Trophoblast cell (in vitro differentiated cells and primary cell): ENCODE measurements at places on chromosomes 2 and 18.
A peak's percentile ranks its signal among the peaks of the same experiment; 100 is the strongest.

DNA sequence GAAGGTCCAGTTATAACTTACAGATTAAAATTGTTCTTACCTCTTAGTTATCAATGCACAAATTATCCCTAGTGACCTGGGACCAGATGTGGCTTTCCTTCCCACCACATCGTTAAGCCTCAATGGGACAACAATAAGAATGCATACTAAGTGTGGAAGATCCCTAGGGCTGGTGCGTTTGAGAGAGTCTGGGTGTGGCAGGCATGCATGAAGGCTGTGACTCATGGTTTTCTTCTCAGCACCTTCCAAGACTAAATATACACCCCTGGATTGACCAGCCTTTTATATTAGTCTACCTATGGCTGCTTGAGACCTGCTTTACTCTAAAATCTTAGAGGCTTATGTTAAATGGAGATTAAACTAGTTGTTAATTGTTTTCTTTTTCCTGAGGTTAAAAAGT lies 261.7 kb upstream of the SLC14A2 start:
- no peaks in the 10 kb centered on the region for H3K36me3 ChIP-seq
- no peak for DNase-seq
- no peak overlapping the region for H3K4me3 ChIP-seq
- H3K27me3 ChIP-seq = no peaks in the 10 kb centered on the region
- H3K27ac ChIP-seq = no peak overlapping the region
- no peaks in the 10 kb centered on the region for H3K4me1 ChIP-seq

DNA sequence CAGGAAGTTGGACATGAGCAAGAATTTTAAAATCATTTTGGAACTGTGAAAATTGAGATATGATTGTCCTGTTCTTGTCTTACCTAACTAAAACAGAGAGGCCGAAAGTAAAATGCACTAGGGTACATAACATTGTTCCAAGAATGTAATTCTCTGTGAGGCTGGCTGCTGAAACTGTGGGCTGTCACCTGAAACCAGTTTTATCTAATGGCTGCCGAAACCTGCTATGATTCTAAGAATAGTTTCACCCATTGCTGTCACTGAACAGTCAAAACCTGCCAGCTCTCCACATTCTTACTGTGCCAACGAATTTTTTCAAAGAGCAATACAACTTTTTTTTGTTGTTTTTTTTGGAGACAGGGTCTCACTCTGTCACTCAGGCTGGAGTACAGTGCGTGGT lies 119.3 kb upstream of the ZSWIM2 start:
- no peak overlapping the region for H3K4me3 ChIP-seq
- H3K27ac ChIP-seq = no peak overlapping the region
- DNase-seq = no peak

DNA sequence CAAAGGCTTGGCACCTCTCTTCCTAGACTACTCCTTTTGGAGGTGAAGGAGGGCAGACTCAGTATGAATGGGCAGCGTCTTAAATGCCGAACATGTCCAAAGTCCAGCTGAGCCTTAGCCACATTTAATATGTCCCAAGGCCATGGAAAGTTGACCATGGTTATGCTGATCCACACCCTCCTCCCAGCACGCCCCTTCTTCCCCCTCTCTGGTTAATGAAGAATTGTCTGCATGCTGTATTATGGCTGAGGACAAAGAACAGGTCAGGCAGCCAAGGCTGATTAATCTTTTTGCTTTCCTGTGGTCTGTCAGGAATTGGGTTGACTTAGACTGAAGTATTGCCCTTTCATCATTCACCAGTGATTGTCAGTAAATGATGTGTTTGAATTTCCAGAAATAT lies 5.8 kb upstream of the MYOM1 start:
- peaks cover 9% of the 10 kb centered on the region for H3K4me1 ChIP-seq
- DNase-seq = no peak
- no peak overlapping the region for H3K27ac ChIP-seq
- no peak overlapping the region for H3K4me3 ChIP-seq
- H3K36me3 ChIP-seq = no peaks in the 10 kb centered on the region

- no peaks in the 10 kb centered on the region for H3K36me3 ChIP-seq
- H3K4me3 ChIP-seq = no peak overlapping the region
- H3K27me3 ChIP-seq = no peaks in the 10 kb centered on the region
- no peak overlapping the region for H3K27ac ChIP-seq
These were observed 1026.2 kb upstream of the ZEB2 start for GRCh38 chr2:145546091-145546490.

DNA sequence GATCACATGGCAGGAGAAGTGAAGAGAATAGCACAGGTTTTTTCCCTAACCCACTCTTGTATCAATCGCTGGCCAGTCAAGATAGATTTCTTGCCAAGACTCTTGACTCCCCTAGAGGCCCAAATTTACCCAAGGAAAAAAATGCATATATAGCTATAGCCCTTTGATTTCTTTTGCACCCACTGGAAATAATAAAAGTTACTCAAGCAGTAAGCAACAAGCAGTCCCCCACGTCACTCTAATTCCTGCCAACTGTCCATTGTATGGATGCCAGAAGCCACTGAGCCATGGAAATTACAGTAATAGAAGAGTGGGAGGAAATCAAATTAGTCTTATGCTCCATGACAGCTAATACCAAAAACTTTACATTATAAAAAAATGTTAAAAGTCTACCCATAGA lies 125.3 kb upstream of the SLC39A10 start:
- no peaks in the 10 kb centered on the region for H3K27me3 ChIP-seq
- no peak for DNase-seq
- H3K36me3 ChIP-seq = no peaks in the 10 kb centered on the region
- peaks cover 7% of the 10 kb centered on the region for H3K4me1 ChIP-seq

DNA sequence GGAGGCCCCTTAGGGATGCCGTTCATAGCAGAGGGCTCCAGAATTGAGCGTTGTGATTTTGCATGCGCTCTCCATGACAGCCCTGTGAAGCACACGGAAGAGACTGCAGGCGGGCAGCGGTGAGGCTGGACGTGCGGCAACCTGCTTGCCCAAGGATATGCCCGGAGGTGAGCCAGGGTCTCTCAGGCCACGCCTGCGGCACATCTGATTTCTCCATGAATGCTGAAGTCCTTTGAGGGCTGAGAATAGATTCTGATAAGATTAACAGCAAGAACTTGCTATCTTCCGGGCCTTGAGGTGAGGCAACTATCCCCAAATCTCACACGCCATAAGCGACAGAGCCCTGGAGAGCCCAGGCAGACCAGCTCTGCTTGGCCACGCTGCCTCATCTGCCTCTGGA lies 55.6 kb upstream of the LAMA1 start:
- H3K27me3 ChIP-seq = no peaks in the 10 kb centered on the region
- H3K36me3 ChIP-seq = no peaks in the 10 kb centered on the region
- peaks cover 20% of the 10 kb centered on the region for H3K4me1 ChIP-seq
- H3K4me3 ChIP-seq = no peak overlapping the region
- peak; percentile 99 for DNase-seq

- DNase-seq = no peak
- H3K4me3 ChIP-seq = no peak overlapping the region
- H3K4me1 ChIP-seq = no peaks in the 10 kb centered on the region
- H3K36me3 ChIP-seq = no peaks in the 10 kb centered on the region
- H3K27me3 ChIP-seq = no peaks in the 10 kb centered on the region
These were observed 10.5 kb upstream of the TOGARAM2 start for GRCh38 chr2:28970464-28971160.

DNA sequence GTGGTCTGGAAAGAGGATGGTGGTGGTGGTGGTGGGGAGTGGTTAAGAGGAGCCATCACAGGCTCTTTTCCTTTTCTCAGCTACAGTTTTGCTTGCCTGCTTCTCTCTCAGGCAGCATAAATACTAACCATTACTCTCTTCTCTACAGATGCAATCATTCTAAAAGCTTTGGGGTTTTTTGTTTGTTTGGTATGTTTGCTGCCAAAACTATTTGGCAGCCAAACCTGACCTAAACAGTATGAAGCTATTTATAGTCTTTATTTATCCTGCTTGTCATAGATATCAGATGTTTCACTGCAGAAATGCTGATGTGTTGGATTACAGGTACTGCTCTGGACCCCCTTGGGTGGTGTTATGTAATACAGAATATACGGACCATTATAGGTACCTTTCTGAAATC lies 15.3 kb downstream of the SIX3 start:
- H3K4me3 ChIP-seq = no peak overlapping the region
- H3K27ac ChIP-seq = no peak overlapping the region
- no peak for DNase-seq
- H3K4me1 ChIP-seq = peaks cover 9% of the 10 kb centered on the region

DNA sequence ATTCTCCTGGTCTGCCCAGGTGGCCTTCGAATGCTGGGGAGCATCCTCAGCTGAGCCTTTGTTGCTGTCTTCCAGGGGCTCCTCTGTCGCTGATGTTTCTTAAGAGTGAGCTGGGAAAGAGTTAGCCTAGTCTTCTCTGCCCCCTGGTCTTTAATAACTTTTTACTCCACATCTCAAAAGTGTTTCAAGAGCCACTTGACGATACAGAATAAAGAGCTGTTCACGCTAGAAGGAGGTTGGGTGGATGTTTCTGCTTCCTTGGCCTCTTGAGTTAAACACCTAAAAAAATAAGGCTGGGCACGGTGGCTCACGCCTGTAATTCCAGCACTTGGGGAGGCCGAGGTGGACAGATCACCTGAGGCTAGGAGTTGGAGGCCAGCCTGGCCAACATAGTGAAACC lies 2.8 kb upstream of the BUB1 start:
- no peak for DNase-seq
- peaks cover 2% of the 10 kb centered on the region for H3K27me3 ChIP-seq
- H3K36me3 ChIP-seq = no peaks in the 10 kb centered on the region
- H3K4me1 ChIP-seq = peaks cover 1% of the 10 kb centered on the region

- no peaks in the 10 kb centered on the region for H3K4me1 ChIP-seq
- H3K27ac ChIP-seq = no peak overlapping the region
- peaks cover 4% of the 10 kb centered on the region for H3K36me3 ChIP-seq
- H3K4me3 ChIP-seq = no peak overlapping the region
- no peak for DNase-seq
- no peaks in the 10 kb centered on the region for H3K27me3 ChIP-seq
These were observed 92.9 kb downstream of the MAP4K4 start for GRCh38 chr2:101790416-101790815.

- no peaks in the 10 kb centered on the region for H3K36me3 ChIP-seq
- peak; percentile 51 for DNase-seq
- no peak overlapping the region for H3K27ac ChIP-seq
- H3K4me3 ChIP-seq = no peak overlapping the region
- H3K4me1 ChIP-seq = no peaks in the 10 kb centered on the region
These were observed 291.6 kb downstream of the ZNF385B start for GRCh38 chr2:179569831-179570233.
